ENCODE measurements at places on chromosomes 5 and 9.

- no peak for DNase-seq
Measured at GRCh38 chr9:77794985-77795384, 146.9 kb upstream of the GNA14 start.

DNA sequence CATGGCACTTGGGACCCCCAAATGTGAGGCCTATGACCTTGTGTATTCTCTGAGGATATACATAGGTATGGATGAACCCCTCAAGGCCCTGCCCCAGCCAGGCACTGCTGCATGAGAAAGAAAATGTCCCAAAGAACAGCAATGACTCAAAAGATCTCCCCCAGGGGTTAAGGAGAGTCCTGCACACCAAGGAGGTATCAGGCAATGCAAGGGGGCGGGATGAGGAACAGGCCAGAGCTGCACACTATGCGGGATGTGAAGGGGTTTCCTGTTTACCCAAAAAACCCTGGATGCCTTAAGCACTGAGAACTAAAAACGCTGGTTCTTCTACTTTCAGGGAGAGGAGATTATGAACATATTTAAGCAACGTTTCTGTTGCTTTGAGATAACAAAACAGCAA, 3.4 kb downstream of the RAPGEF1 start:
- DNase-seq, result no peak

- DNase-seq, result no peak
Measured at GRCh38 chr9:28234133-28234893, 661.0 kb upstream of the C9orf72 start.

- DNase-seq, result no peak
Measured at GRCh38 chr5:180589771-180590542, 1.3 kb downstream of the SCGB3A1 start.

DNA sequence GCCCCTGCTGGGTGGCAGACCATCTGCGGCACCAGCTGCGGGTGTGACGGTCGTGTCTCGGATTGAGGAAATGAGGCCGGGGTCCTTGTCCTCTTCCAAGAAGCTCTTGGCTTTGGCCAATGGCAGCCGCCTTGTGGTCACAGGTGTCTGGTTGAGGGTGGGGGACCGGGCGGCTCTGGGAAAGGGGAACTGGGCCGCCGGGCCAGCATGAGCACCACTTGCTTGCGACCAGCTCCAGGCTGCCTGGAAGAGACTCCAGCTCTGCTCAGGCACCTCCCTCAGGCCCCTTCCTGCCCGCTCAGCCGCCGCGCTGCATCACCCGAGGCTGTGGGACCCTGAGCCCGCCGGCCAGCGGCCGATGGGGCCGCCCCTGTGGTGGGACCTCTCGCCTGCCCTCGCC, 59.7 kb downstream of the RXRA start:
- DNase-seq, result no peak

DNA sequence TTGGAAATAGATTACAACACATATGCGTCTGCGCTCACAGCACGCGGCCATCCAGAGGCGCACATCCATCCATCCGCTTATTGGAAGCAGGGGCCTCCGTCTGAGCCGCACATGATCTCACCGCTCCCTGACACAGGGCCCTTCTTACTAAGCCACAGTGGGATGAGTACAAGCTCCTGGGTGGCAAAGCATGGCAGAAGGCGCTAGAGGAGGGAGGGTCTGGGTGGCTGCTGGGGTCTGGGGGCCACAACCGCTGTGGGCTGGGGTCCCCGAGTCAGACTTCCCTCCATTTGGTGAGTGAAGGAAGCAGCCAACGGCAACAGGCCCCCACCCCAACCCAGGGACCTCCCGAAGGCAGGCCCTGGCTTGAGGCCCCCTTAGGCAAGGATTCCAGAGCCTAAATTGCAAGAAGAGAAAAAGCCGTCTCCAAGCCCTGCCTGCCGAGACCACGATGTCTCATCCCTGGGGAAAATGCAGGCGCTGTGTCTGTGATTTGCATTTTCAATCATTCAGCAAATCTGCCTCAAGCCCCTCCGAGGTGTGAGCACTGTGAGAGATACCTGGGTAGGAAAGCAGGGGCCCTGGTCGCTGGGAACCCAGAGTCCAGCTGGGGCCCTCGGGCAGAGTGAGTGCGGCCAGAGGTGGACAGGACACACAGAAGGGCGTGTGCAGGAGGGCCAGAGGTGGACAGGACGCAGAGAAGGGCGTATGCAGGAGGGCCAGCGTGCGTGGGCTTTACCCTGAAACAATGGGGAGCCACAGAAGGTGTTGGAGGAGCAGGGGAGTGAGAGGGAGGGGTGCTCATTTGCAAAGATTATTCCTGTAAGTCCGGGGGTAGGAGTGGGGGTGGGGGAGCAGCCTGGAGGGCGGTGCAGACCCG, 135.7 kb downstream of the OLFM1 start:
- no peak for DNase-seq

DNA sequence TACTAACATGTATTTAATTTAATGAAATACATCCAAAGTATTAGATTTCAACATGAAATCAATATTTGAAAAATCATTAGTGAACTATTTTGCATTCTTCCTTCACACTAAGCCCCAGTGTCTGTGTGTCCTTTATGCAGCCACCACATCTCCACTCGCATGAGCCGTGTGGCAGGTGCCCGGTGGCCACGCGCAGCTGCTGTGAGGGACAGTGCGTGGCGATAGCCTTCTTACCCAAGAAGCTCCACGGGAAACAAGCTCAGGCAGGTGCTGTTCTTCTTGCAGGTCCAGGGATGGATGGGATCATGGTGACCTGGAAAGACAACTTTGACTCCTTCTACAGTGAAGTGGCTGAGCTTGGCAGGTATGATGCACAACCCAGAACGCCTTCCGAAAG, 79.3 kb upstream of the OTULINL start:
- DNase-seq, result no peak

DNA sequence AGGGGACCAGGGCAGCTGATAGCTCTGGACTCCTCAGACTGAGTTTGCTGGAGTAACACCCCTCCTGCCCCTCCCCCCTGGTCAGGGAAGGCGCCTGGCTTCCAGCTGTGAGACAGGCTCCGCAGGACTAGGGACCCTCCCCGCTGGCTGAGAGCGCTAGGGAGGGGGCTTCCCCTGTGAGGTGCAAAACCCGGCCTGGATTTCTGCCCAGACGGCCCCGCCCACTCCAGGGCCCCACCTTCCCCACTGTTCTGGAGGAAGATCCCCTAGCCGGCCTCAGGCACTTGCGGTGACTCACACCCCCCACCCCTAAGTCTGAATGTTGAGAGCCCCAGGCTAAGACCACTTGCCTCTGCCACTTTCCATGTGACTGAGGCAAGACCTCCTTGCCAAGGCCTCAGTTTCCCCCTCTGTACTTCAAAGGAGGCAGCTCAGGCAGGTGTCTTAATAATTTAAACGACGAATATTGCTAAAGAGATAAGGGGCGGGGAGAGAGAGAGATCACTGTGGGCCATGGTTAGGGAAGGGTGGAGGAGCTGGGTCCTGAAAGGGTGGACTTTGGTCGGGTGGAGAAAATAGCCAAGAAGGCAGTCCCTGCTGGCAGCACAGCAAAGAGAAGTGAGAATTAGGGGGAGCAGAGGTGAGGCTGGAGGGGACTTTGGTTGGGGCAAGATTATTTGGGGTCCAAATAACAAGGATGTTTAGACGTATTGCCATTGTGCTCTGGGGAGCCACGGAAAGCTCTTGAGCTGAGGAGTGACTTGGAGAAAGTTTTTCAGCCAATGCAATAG, 1.0 kb upstream of the DAB2IP start:
- DNase-seq, result peak; percentile 13

- no peak for DNase-seq
Measured at GRCh38 chr5:40442346-40442745, 237.4 kb upstream of the PTGER4 start.

GRCh38 chr5:16427587-16427986, 38.0 kb downstream of the ZNF622 start:
- DNase-seq, result no peak

DNA sequence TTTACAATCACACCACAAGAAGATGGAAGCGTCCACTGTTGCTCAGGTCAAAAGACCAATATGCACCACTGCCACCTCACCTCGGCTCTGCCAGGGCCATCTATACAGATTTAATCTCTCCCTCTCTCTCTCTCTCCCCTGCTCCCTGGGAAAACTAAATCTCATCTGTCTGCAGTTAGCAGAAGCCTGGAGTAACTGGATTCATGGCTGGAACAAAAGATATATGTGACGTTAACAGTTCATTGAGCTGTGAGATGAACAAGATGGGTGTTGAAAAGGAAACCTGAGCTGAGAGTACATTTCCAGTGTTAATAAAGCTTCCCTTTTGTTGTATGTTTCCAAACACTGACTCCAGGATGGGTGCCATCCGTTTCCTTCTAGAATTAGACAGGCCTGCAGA, 369.7 kb downstream of the CDK5RAP2 start:
- no peak for DNase-seq

- DNase-seq, result peak; percentile 35
Measured at GRCh38 chr5:169302491-169303118, 1.7 kb upstream of the SLIT3 start.

DNA sequence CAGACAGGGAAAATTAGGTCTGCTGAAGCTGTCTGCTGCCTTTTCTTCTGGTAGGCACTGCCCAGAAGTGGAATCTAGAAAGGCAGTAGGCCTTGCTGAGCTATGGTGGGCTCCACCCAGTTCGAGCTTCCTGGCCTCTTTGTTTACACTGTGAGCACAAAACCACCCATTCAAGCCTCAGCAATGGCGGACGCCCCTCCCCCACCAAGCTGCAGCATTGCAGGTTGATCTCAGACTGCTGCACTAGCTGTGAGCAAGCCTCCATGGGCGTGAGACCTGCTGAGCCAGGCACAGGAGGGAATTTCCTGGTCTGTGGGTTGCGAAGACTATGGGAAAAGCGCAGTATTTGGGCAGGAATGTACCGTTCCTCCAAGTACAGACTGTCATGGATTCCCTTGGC, 18.5 kb downstream of the AGTPBP1 start:
- DNase-seq, result no peak

- no peak for DNase-seq
Measured at GRCh38 chr9:70746316-70746715, 331.9 kb upstream of the KLF9 start.

DNA sequence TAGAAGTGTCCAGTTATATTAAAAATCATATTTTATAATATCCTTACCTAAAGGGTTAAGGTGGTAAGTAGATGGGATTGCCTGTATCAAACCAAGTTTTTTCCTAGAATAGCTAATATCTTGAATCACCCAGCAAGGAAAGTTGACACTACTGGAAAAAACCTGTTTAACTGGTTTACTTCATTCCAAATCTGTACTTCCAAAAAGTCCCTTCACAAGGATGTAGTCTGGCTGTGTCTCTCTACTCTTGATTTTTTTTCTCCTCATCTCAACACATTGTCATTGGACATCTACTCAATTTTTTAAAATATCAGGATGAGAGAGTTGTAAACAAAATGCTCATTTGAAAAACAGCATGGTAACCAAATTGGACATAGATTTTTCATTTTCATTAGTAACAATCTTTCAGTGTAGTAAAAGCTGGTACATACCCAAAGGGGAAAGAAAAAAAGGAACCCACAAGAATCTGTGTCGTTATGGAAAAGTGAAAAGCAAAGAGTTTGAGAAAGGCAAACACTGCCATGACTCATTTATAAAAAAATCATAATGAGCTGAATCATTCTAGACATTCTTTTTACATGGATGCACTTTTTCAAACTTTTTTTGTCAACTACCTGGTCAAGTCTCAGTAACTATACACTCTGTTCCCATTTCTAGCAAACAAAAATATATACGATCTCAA, 173.5 kb downstream of the GLIS3 start:
- DNase-seq, result no peak

- no peak for DNase-seq
Measured at GRCh38 chr9:114923918-114924317, 6.5 kb downstream of the TNFSF8 start.

GRCh38 chr5:32231929-32232328, 57.8 kb upstream of the GOLPH3 start:
- DNase-seq, result no peak

GRCh38 chr5:155460501-155460931, 447.0 kb downstream of the KIF4B start:
- no peak for DNase-seq

GRCh38 chr9:97773091-97773490, 76.0 kb upstream of the XPA start:
- DNase-seq, result no peak

DNA sequence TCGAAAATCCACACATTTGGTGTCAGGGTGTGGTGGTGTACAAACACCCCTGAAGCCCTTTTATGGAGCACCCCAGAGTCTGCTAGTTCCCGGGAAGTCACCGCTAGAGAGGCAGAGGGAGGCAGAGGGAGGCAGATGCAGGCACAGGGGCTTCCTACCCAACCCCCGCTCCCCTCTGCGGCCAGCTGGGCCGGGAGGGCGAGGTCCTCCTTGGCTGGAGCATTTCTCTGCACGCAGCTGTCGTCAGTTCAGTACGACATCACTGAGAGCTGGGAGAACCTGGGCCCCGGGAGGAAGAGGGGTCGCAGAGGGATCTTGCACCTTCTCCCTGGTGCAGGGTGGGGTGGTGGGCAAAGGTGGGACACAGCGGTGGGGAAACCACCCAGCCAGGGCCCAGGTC, 15.8 kb upstream of the UBAC1 start:
- no peak for DNase-seq

GRCh38 chr9:71822456-71822855, 54.1 kb upstream of the CEMIP2 start:
- DNase-seq, result no peak

- no peak for DNase-seq
Measured at GRCh38 chr9:96241391-96241809, 60.6 kb downstream of the HSD17B3 start.

GRCh38 chr9:128191406-128192046, at the start of gene CIZ1:
Gene CIZ1, minus strand, starts transcription at chr9:128191572. Its CDS starts 715 bp downstream, at chr9:128190857.
- peak; percentile 44 for DNase-seq

- DNase-seq, result no peak
Measured at GRCh38 chr5:135880801-135881200, 14.8 kb downstream of the IL9 start.

DNA sequence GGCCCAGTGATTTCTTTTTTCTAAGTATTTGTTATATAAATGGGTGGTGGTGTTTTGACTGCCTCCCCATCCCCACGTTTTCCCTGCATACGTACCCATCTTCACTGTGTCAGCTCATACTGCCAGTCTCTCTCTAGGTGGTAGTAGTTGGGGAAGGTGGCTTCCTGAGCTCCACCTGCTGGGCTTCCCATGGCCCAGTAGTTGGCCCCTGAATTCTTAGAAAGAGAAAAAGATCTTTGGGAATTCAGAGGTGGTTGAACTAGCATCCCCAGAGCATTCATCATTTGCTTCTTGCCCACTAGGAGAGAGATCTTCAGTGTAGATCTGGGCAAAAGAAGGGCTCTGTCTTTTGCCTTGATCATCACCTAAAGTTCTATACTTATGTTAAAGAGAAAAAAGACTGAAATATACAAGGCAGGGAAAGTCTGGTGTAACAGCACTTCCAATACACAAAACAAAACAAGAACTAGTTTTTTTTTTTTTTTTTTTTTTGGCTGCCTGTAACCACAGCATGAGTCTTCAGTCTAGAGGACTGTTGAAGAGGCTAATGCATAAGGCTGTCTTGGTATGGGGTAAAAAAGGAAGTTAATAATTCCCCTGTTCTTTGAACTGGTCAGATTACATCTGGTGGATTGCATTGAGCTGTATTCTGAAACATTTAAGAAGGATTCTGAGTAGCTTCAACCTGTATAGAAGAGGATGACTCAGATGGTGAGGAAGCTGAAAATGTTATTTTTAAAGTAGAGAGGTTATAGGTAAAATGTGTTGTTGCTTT, 128.7 kb downstream of the ATG10 start:
- DNase-seq, result no peak

All from NCI-H187 (cell line).